ENCODE measurements at places on chromosomes 1 and 21. TPM values are rescaled to one million over a fixed set of nuclear protein-coding genes. Genes with fewer than 3 reads are reported as not detected.

PTGER3 gene
- 28.4 TPM for total RNA-seq

ANKRD35 gene
- total RNA-seq = 2.7 TPM

RBP7 gene
- total RNA-seq = 8.7 TPM

NFASC gene
- 18.0 TPM for total RNA-seq

Data from mucosa of gallbladder (tissue), 1 donor.